Activated T-cell treated with anti-CD3 and anti-CD28 coated beads for 1 hour (primary cell): ENCODE measurements at places on chromosomes 2 and 18.

DNA sequence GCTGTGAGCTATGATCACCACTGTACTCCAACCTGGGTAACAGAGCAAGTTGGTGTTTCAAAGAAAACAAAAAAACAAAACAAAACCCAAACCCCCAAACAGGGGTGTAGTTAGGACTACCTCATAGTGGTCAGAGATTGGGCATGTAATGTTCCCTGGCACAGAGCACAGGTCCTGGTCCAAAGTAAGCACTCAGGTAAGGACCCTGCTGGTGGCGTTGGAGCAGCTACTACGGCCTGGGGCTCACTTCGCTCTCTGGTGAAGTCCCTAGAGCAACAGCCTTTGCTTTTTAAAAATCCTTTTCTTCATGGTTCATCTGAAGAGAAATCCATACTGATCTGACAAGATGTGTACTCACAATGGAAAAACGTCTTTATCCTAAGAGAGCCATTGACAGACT, 130.4 kb downstream of the ZNF236 start:
- DNase-seq: no peak

GRCh38 chr2:154402213-154402612, 296.3 kb upstream of the KCNJ3 start:
- no peak for DNase-seq

DNA sequence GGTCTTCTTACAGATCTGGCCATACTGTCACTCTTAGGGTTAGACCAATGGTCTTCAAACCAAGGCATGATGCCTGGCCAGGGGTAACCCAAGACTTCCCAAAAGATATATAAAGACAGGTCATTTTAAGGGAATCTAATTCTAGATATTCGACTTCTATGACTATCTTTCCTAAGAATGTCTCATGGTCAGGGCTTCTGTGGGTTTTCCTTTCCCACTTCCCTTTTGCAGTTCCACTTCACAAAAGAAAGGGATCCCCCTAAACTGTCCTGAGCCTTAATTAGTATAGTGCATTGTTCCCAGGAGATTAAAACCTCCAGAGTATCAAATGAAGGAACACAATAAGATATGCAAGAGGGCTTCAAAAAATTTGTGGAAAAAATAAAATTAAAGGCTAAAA, 223.6 kb upstream of the SIX2 start:
- DNase-seq: no peak

- DNase-seq: no peak
Observed at GRCh38 chr2:45754131-45755010, 102.9 kb downstream of the PRKCE start.

- DNase-seq: no peak
Observed at GRCh38 chr2:235945608-235946140, 222.5 kb downstream of the GBX2 start.

DNA sequence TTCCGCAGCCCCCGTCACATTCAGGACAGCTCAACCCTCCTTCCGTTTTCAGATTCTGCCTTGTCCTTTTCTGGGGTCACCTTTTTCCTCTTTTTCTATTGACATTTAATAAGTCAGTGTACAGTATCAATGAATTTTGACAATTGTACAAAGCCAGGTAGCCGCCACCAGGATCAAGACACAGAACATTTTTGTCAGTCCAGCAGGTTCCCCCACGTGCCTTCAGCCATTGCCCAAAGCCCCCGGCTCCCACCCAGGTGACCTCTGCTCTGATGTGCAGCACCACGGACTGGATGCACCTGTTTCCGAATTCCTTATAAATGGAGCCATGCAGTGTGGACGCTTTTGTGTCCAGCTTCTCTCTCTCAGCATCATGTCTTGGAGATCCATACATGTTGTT, 30.0 kb downstream of the CROCC2 start:
- no peak for DNase-seq

DNA sequence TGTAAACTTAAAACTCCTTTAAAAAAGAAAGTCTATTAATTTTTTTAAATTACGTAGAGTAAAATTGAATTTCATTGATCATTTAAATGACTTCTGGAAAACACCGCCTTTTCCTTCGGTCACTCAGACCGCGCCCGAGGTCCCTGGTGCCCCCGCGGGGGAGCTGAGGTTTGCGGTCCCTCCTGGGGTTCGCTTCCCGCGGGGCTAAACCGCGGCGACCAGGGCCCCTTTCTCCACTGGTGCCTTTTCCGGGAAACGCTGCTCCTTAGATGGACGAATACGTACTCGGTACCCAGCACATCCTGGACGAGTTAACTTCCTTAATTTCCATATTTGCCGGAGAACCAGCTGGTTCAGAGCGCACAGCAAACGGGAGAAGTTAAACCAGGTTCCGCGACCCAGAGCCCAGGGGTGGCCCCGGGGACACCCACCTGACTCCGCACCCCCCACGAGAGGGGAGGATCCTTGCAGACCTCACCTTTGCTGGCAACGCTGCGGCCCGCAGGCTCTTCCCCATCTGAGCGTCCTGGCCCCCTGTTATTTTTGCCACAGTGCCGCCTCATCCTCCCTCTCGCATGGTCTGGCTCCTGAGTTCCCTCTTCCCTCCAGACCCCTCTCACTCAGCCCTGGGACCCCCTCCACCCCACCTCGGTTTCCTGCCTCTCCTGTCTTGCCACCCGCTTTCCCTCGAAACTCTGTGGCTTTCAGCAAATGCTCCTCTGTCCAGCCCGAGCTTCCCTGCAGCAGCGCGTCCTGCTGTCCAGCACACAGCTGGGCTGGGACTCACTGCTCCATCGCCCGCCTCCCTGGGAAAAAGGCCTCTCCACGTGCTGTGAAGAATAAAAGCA, 420.0 kb upstream of the MYT1L start:
- no peak for DNase-seq

DNA sequence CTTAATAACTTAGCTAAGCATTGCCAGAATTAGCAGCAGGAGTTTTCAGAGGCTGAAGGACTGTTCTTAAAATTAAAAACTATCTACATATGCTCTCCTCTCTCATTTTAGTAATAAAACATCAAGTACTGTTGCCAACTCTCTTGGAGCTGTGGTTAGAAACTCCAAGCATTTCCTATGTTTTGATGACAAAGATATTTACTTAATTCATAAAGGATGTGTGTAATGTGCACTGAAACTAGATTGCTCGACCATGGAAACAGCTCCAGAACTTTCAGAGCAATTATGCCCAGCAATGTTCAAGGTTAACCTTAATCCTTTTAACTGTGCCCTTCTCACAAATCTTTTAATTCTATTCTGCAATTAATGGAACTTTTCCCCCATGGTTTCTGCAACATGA, 8.4 kb downstream of the GRP start:
- no peak for DNase-seq

GRCh38 chr2:151907286-151908203, 79.3 kb upstream of the ARL5A start:
- no peak for DNase-seq

GRCh38 chr2:189287982-189288521, 108.5 kb upstream of the COL5A2 start:
- DNase-seq: no peak

DNA sequence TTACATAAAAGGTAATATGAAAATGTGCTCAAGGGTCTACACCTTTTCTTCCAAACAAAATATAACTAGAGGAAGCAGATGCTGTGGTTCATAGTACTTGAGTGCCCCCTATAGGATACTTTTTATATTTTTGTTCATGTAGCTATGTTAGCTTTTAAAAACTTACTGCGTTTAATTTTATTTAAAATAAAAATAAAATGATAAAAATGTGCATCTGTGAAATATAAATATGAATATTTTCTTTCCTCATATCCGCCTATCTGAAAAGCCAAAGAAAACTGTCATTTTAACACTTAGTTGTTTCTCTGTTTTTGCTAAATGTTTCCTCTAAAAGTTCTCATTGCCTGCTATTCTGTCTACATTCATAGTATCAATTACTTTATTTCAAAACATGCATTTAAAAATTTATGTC, 9.6 kb upstream of the LRP1B start:
- no peak for DNase-seq

- DNase-seq: no peak
Observed at GRCh38 chr2:195985741-195986140, 82.9 kb downstream of the DNAH7 start.

DNA sequence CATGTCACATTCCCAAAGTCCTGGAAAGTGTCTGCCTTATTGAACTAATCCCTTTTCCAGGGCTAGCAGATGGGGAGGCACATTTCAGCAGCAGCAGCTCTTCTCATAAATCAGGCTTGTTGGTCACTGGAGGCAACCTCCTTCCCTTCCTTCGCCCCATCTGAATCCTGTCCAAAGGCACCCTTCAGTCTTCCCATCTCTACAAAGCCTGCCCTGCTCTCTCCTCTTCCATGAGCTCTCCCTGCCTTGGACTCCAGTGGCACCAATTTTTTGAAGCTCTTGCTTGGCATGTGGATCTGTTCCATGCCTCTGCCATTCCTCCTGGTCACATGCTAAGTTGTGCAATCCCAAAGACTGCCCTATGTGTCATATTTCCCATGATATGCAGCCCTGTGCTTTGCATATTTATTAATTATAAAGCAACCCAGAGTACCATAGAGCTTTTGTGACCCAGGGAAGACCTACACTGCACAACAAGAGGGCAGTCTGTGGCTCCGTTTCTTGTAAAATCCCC, 70.3 kb downstream of the ANTXR1 start:
- no peak for DNase-seq

DNA sequence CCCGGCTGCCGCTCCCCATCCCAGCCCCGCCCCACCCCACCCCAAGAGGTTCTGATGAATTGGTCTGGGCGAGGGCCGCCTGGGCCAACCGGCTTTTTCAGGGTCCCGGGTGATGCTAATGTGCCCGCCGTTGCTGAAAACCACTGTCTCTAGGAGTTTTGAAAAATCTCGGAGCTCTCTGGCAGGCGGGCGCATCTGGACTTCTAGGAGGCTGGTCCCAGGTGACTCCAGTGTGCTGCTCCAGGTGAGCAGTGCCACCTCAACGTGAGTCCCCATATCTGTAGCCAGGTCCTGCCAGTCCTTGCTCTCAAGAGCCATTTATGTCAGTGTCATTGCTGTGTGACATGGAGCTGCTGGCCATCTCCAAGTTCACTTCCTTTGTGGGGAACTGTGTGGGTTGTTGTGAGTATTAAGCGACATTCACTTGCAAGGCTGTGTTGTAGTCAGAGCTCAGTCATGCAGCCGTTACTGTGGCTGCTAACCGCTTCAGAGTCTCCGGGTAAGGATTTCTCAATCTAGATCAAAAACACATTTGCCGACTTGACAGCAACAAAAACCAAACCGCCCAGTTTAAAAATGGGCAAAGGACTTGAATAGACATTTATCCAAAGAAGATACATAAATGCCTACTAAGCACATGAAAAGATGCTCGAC, at the start of gene RFX8:
Gene RFX8 (minus strand): TSS at position 382 of the 654 bp plus-strand sequence. CDS start 8,264 bp downstream, outside the sequence.
- DNase-seq: peak; percentile 11

DNA sequence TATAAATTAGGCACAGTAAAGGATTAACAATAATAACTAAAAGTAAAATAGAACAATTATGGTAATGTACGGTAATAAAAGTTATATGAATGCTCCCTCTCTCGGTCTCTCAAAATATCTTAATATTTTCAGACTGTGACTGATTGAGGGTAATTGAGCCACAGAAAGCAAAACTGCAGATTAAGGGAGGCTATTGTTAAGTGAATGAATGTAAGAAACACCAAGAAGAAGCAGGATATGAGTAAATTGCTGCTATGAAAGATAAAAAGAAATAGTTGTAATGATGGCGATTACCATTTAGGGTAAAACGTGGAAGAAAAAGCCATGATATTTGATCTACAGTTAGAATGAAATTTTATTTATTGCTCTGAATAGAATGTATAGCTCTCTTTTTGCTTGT, 24.1 kb downstream of the GULP1 start:
- DNase-seq: no peak

GRCh38 chr2:224086226-224086914, 47.3 kb upstream of the SERPINE2 start:
- DNase-seq: no peak

- DNase-seq: no peak
Observed at GRCh38 chr18:2625217-2625616, 30.3 kb upstream of the SMCHD1 start.

- no peak for DNase-seq
Observed at GRCh38 chr2:72570413-72570812, 255.4 kb downstream of the EXOC6B start.

- DNase-seq: no peak
Observed at GRCh38 chr2:207765547-207765946, 4.2 kb downstream of the FZD5 start.

DNA sequence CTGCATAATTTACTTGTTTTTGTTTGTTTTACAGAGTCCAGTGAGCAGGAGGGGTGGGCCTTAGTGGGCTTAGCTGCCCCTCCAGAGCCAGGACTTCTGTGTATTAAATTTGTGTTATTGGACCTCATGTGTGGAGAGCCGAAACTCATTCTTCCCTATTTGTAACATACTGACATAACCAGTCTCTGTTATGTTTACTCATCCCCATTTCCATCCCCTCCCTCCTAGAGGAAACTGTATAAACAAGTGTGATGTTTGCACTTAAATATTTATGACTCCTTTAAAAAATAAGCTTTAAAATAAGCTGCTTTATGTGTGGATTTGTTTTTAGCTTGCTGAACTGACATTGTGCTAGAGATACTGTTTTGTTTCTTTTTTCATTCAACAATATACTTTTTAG, 13.8 kb downstream of the ZNF512 start:
- DNase-seq: no peak

DNA sequence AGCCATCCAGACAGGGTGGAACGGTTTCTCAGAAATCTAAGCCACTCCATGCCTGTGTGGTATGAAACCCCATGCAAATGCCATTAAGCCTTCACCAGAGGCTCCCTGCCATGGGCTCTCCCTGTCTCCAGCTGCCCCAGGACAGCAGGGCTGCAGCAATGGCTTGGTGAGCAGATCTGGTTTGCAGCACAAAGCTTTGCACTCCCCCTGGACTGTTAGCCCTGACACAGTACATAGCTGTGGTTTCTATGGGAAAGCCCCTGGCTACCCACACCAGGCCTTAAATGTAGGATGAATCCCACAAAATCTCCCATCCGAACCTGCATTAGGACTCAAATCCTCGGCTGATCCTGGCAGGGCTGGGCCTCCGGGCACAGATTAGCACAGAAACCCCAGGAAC, 291.6 kb downstream of the TNS1 start:
- DNase-seq: no peak

- DNase-seq: peak; percentile 41
Observed at GRCh38 chr18:35949903-35950627, 22.4 kb upstream of the RMP24 start.

DNA sequence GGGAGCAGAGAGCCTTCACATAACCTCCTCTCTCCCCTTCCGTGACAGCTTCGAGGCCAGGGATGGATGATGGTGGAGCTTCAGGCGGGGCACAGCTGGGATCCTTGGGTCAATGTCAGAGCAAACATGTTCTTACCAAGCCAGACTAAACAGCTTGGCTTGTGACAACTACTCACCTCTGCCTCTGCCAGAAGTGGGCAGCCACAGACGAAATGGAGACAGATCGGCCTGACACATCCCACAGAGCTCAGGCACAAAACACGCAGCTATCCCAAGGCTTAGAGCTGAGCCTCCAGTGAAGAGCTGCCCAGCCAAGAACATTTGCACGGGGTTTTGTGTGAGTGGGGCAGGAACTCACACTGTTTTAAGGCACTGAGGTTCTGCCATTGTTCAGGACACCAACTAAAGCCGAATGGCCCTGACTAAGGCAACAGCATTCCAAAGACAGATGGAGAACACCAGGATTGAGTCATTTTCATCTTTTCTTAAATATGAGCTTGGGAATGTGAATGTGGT, 12.8 kb downstream of the PXDN start:
- no peak for DNase-seq

GRCh38 chr2:2331881-2332280, 806 bp upstream of the MYT1L start:
- no peak for DNase-seq
